ENCODE measurements at places on chromosomes 3 and 15. TPM values are rescaled to one million over a fixed set of nuclear protein-coding genes. Genes with fewer than 3 reads are reported as not detected.

DNA sequence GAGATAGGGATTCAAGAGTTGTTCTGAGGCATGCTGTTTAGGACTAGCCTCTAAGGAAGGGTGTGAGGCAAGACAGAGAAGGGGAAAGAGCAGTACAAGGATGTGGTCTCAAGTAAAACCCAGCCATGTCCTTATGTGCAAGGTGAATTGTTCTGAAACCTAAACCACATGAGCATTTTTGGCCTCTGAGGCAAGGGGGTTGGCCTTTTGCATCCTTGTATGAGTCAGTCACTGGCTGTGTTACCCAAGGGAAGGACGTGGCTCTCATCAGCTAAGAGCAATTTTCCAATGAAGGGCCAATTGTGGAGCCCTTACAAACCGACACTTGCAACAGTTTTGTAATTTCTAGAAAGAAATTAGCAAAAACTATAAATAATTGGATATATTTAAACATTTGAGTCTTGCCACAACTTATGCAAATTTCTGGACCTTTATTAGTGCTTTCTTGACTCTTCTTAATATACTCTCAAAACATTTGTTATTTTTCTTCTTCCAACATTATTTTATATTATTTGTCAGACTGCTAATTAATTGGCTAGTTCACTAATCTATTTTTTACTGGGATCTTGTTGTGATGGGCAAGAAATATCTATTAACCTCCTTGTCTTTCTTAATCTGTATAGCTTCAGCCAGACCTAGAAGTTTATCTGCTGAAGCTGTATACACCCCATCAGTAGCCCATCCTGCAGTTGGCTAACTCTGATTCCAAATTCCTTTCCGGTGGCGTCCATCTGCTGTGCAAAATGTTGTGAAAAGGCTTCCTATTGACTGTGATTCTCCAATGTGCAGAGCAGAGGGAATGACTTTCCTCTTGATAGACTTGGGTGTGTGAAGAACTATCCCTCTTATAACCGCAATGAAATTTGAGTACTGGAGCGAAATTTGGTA, 97.7 kb upstream of the P2RY1 start:
- no peaks in the 10 kb centered on the region for H3K4me1 ChIP-seq
- no peaks in the 10 kb centered on the region for H3K27me3 ChIP-seq

- H3K27ac ChIP-seq: no peak overlapping the region
- peaks cover 9% of the 10 kb centered on the region for H3K4me1 ChIP-seq
- no peak for DNase-seq
- H3K4me3 ChIP-seq: no peak overlapping the region
These were observed 338.2 kb downstream of the ERC2 start for GRCh38 chr3:56130036-56130435.

DNA sequence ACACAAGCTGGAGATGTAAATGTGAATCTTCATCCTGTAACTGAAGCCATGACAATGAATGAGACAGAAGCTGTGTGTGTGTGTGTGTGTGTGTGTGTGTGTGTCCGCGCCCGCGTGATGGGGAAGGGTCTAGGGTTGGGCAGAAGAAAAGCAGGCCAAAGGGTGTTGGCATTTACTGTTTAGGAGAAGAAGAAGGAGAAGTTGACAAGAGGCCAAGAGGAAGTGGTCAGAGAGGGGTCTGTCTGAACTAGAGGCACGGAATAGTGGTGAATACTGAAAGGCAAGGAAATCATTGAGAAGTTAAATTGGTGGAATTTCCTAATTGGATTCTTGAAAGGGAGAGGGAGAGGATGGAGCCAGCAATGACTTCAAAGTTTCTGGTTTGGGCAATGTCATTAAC, 5.6 kb upstream of the NCEH1 start:
- no peak overlapping the region for H3K4me3 ChIP-seq
- peak; percentile 74 for DNase-seq
- H3K4me1 ChIP-seq: peaks cover 14% of the 10 kb centered on the region
- no peaks in the 10 kb centered on the region for H3K36me3 ChIP-seq
- H3K27ac ChIP-seq: no peak overlapping the region

DNA sequence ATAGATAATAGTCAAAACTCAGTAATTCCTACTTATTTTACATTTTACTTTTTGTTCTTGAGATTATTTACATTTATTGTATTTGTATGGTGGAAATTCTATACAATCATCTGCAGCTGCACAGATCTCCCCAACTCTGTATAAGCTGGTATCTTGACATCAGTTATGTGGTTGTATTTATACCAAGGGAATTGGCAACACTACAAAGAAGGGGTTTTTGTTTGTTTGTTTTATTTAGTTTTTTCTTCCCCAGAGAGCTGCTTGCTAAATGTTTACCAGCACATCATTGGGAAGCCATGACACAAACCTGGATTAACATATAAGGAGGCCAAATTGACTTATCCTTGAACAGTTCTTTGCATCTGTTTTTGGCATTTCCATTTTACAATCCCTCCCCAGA, 389.2 kb upstream of the KCNMB2 start:
- H3K27ac ChIP-seq: no peak overlapping the region
- H3K4me3 ChIP-seq: no peak overlapping the region
- H3K4me1 ChIP-seq: no peaks in the 10 kb centered on the region

DNA sequence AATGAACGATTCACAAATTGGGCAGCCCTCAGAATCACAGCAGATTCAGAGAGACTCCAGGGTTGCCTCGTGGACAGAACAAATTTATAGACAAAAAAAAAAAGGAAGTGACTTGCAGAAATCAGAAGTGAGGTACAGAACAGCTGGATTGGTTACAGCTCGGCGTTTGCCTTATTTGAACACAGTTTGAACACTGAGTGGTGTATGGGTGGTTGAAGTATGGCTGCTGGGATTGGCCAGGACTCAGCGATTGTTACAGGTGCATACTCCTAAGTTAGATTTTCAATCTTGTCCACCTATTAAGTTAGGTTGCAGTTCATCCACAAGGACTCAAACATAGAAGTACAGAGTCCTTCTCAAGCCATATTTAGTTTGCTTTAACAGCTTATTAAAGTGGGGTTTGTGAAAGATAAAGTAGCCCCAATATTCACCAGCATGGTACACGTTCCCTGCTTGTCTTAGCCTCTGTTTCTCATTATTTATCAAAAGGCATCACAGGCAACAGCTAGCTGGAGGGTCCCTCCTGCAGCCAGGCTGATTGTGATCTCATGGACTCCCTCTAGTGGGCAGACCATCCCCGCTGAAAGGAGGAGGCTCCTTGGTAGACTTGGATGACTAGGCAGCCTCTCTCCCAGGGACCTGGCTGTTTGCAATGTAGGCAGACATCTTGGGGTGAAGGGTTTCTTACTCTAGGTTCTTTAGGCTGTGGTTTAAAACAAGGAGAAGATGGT, 17.6 kb upstream of the ALDH1L1 start:
- H3K27ac ChIP-seq: no peak overlapping the region
- H3K27me3 ChIP-seq: no peaks in the 10 kb centered on the region

GRCh38 chr15:78797951-78798350, 13.3 kb downstream of the ADAMTS7 start:
- H3K4me1 ChIP-seq: no peaks in the 10 kb centered on the region
- H3K27ac ChIP-seq: no peak overlapping the region
- no peaks in the 10 kb centered on the region for H3K27me3 ChIP-seq

DNA sequence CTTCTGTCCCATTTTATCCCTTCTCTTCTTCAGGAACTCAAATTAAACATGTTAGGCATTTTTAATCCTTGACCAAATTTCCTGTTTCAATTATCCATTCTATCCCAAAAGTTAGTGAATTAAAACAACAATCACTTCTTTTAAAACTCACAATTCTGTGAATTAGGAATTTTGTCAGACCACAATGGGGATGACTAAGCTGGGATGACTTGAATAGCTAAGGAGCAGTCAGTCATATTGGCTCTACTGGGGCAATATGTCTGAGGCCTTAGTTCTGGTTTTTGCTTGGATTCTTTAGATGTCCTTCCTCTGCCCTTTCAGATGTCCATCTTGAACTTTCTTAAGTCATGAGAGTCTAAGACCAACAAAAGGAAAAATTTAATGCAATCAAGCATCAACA, 178.2 kb upstream of the TGFBR2 start:
- no peaks in the 10 kb centered on the region for H3K27me3 ChIP-seq
- H3K36me3 ChIP-seq: no peaks in the 10 kb centered on the region
- H3K4me3 ChIP-seq: no peak overlapping the region
- H3K4me1 ChIP-seq: peaks cover 5% of the 10 kb centered on the region
- no peak overlapping the region for H3K27ac ChIP-seq

- no peaks in the 10 kb centered on the region for H3K27me3 ChIP-seq
- peaks cover 12% of the 10 kb centered on the region for H3K4me1 ChIP-seq
- no peak overlapping the region for H3K4me3 ChIP-seq
- H3K27ac ChIP-seq: no peak overlapping the region
These were observed 6.4 kb upstream of the FMN1 start for GRCh38 chr15:33200903-33201302.

DNA sequence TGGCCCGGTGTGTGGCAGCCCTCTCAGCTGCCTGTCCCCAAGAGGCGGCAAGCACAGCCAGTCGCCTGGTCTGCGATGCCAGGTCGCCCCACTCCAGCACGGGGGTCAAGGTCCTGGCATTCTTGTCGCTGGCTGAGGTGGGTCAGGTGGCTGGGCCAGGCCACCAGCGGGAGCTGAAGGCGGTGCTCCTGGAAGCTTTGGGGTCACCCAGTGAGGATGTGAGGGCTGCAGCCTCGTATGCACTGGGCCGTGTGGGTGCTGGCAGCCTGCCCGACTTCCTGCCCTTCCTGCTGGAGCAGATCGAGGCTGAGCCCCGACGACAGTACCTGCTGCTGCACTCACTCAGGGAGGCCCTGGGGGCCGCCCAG, 20.8 kb downstream of the CAND2 start:
- H3K4me3 ChIP-seq: no peak overlapping the region
- H3K4me1 ChIP-seq: no peaks in the 10 kb centered on the region
- no peaks in the 10 kb centered on the region for H3K27me3 ChIP-seq
- H3K36me3 ChIP-seq: no peaks in the 10 kb centered on the region
- DNase-seq: no peak
- H3K27ac ChIP-seq: no peak overlapping the region

DNA sequence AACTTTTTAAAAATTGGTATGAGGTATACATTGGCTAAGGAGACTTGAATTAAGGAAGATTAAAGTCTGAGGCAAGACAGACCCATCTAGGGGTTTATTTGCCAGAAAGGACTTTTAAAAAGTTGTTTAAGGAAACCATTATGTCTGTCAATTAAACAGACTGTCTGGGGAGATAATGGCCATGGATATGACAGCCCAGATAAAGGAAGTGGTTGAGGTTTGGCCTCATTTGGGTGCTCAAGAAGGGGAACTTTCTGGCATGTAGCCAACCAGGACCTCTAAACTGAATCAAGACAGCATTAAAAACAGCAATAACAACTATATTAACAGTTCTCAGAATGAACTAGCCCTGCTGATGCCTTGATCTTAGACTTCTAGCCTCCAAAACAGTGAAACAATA, 9.9 kb upstream of the CD200R1L start:
- no peaks in the 10 kb centered on the region for H3K36me3 ChIP-seq
- no peak overlapping the region for H3K4me3 ChIP-seq
- no peaks in the 10 kb centered on the region for H3K4me1 ChIP-seq
- no peak for DNase-seq
- no peaks in the 10 kb centered on the region for H3K27me3 ChIP-seq

- DNase-seq: no peak
- no peaks in the 10 kb centered on the region for H3K36me3 ChIP-seq
- H3K27ac ChIP-seq: no peak overlapping the region
- no peaks in the 10 kb centered on the region for H3K27me3 ChIP-seq
- H3K4me1 ChIP-seq: no peaks in the 10 kb centered on the region
- no peak overlapping the region for H3K4me3 ChIP-seq
These were observed 96.6 kb upstream of the LRIG1 start for GRCh38 chr3:66597308-66597863.

DNA sequence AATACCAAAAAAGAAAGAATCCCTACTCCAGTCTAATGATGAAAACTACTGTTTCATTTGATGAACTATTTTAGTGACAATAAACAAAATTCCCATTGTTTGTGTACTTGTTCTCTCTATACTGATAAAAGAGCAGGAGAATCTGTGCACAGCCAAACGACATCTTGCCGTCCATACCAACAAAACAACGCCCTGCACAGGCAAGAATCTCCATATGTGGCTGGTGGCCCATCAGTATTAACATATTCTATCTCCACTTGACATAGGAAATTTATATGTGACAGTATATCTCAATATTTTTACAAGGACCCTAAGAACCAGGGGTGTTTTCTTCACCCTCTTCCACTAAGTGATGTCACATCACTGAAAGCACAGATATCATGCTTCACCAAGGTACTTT, 279.5 kb downstream of the ULK4 start:
- no peak for DNase-seq
- peaks cover 11% of the 10 kb centered on the region for H3K4me1 ChIP-seq
- no peak overlapping the region for H3K27ac ChIP-seq
- no peak overlapping the region for H3K4me3 ChIP-seq
- H3K36me3 ChIP-seq: no peaks in the 10 kb centered on the region

DNA sequence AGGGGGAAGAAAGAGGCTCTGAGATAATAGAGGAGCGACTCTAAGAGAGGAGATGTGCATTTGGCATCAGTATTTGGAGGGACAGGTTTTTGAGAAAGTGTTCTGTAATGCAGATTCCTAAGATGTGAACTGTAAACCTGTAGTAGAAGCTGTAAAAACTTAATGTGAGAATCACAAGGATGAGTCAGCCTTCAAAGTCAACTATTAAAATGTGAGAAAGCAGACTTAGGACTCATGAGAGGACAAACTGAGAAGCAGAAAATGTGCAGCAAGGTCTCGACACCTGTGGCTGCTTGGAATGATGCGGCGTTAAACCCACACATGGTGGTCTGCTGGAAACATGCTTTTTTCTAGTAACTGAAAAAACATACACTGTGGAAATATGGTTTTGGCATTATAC, 36.0 kb downstream of the USP13 start:
- no peaks in the 10 kb centered on the region for H3K36me3 ChIP-seq
- H3K27ac ChIP-seq: no peak overlapping the region
- H3K4me1 ChIP-seq: no peaks in the 10 kb centered on the region
- no peak for DNase-seq
- no peak overlapping the region for H3K4me3 ChIP-seq
- H3K27me3 ChIP-seq: no peaks in the 10 kb centered on the region

- H3K4me3 ChIP-seq: no peak overlapping the region
- H3K27ac ChIP-seq: no peak overlapping the region
- no peaks in the 10 kb centered on the region for H3K36me3 ChIP-seq
- no peak for DNase-seq
These were observed 7.9 kb upstream of the BNC1 start for GRCh38 chr15:83292317-83292716.

DNA sequence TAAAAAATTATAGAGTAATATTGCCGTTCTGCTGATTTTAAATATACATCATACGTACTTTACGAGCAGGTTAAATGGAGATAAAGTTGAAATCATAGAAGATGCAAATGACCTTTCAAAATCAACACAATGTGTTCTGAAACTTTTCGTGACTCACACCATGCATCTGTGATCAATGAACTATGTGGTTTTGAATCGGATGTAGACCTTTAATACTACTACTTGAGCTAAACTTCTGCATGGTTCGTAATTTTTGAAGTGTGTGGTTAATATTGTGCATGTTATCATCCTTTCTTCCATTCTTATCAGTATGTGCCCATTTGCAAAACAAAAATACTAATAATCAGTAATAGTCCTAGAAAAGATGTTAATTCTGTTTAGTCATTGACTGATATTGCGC, 58.9 kb downstream of the GASK1A start:
- H3K27me3 ChIP-seq: no peaks in the 10 kb centered on the region
- DNase-seq: no peak
- no peaks in the 10 kb centered on the region for H3K4me1 ChIP-seq

The LIPC gene
- total RNA-seq: 0.76 TPM

The CYFIP1 gene
- total RNA-seq: 141 TPM

The PLAAT1 gene
- not detected for total RNA-seq

The GOLGA6L10 gene
- 1.5 TPM for total RNA-seq

The TM4SF4 gene
- total RNA-seq: 2.0 TPM

The SLC24A5 gene
- 6.5 TPM for total RNA-seq

The BMF gene
- total RNA-seq: 21.2 TPM

The ATP10A gene
- total RNA-seq: 25.4 TPM

The IMPDH2 gene
- total RNA-seq: 136 TPM

All from left lung (tissue), 14 donors.